ENCODE measurements at places on chromosomes 13 and 19.

DNA sequence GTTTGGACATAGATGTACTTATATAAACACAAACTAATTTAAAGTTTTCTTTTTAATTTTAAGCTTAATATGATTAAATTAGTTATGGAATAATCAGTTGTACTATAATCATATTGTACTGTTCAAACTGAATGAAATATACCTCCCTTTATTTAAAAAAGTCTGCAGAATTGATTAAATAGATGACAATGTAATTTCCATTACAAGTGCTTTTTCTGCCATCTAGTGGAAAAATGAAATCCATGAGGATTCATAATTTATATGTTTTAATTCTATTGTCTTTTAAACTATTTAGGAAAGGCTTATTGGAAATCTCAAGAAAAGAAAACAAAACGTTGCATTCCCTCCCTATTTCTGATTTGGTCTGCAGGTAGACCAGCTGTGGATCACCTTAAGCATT lies 30.9 kb downstream of the MZT1 start:
- DNase-seq: no peak

DNA sequence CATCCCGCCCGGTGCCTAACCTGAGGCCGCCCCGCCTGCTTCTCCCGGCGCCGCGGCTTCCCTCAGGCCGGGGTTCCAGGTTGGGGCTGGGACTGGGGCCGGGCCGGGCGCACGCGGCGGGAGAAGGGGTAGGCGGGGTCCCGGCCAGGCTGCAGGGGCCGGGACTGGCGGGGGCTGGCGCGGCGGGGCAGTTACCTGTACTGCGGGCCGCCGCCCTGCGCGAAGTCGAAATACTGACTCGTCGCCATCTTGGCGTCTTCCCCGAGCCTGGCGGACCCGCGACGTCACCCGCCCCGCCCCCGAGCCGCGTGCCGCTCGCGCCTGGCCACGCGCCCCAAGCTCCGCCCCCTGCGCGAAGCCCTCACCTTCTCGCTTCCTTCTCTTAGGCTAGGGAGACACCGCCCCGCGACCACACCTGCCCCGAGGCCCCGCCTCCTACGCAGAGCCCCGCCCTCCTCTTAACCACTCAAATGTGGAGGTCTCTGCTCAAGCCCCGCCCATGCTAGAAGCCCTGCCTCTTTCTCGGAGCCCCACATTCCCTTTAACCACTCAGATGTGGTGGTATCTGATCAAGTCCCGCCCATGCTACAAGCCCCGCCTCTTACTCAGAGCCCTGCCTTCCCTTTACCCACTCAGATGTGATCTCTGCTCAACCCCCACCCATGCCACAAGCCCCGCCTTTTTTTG lies at the start of gene ZFR2:
Gene ZFR2, minus strand, starts transcription at position 269 of the 687 bp plus-strand sequence. Its CDS starts 21 bp downstream, at position 248.
- DNase-seq: peak; percentile 83

DNA sequence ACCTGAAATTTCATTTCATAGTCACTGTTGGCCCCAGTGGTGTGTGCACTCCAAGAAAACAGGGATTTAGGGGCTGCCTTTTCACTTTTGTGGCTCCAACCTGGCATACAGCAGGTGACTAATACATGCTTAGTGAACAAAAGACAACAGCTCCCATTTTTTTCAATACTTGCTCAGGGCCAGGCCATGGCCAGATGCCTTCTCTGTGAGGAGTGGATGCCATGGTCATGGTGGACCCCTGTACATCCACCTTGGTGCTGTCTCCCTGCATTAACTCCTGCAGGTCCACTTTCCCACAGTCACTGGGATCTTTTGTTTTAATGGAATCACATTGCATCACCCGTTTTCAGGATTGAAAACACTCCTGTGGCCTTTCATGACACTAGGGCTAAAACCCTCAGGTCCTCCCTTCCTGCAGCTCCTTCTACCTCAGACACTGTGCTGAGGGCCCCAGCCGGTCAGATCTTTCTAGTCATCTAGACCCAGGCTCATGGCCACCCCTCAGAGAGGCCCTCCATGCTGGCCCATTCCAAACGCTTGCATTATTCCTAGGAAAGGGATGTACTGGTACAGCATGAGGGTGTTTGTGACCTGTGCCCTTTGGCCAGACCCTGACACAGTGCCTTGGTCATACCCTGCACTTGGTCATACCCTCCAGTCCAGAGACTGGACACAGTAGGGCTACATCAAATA lies 1.2 kb upstream of the TMEM147 start:
- no peak for DNase-seq

DNA sequence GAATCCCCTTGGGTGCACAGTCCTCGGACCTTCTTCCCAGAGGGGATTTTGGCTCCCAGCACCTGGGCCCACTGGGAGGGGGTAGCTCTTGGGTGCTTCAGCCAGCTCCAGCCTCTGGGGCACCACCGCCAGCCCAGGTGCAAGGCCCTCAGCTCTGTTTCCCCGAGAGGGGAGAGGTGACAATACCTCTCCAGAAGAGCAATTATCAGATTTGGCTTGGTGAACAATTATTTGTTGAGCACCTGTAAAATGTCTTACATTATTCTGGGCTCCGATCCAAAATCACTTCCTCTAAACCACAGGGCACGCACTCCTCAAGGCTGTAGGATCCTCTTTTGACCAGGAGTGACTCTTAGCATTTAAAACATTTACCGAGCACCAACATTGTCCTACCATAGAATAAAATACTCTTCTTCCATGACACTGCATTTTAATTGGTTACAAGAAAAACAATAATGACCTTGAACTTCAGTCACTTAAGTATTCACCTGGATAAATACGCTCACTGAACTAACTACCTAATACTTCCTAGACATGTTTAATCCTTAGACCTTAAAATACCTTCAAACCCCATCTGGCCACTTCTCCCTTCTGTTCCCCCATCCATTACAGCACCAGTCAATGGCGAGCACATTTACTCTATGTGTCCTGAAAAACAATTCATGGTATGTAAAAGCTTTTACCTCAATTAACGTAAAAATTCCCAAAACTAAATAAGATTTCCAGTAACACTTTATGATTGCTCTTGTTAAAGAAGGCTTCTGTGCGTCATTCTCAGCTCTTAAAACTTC lies 54.8 kb downstream of the ABCC4 start:
- DNase-seq: no peak

GRCh38 chr13:22940090-22940710 lies 240.6 kb upstream of the SGCG start:
- no peak for DNase-seq

DNA sequence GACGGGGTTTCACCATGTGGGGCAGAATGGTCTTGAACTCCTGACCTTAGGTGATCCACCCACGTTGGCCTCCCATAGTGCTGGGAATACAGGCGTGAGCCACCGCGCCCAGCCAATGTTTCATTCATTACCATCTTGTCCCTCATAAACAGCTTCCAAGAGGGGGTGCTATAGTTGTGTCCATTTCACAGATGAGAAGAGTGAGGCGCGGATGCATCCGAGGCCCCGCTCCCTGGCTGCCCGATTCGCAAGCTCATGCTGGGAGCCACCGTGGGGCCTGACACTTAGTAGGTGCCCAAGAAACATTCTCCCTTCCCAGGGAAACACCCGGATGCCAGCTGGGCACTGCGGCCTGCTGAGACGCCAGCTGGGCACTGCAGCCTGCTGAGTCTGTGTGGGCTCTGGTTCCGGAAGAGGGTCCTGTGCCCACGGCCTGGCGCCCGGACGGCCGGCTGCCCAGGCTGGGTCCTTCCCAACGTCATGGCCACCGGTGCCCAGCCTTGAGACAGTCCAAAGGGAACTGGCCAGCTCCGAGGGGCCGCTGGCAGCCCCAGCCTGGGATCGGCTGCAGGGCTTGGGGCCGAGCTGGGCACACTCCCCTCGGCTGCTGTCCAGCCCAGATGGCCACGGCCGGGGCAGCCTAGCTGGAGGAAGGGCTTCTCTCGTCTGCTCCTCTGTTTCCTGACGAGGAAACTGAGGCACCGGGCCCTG lies 54.7 kb downstream of the NFIC start:
- DNase-seq: no peak

DNA sequence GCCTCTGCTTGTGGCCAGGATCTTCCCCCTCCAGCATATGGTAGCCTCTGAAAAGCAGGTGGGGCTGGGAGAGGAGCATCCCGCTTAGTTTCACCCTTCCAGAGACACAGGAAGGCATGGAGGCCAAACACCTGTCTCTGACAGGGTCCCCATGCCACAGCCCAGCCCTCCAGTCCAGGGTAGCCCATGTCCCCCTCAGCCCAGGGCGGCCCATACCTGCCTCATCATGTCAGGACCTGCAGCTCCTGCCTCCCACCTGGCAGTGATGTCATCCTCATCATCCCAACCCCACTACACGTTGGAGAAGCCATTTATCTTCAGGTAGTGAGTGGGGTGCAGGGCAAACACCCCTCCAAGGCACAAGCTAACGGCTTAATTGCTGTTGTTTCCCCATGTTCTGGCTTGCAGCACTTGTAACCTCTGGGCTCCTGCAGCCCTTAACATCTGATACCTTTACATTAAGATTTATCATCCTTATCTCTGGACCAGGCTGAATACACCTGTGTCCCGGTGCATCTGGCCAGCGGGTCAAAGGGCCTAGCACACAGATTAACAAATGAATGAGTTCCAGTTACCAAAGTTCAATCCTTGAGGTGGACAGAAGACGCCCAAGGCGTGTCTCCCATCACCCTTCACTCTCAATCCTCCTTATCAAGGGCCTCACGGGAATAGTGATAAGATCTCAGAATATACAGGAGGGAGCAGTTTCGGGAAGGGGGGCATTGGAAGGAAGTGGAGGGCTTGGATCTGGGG lies 22.2 kb downstream of the ZNF175 start:
- DNase-seq: no peak

- no peak for DNase-seq
These were observed 1.3 kb upstream of the LENG1 start for GRCh38 chr19:54160854-54161253.

DNA sequence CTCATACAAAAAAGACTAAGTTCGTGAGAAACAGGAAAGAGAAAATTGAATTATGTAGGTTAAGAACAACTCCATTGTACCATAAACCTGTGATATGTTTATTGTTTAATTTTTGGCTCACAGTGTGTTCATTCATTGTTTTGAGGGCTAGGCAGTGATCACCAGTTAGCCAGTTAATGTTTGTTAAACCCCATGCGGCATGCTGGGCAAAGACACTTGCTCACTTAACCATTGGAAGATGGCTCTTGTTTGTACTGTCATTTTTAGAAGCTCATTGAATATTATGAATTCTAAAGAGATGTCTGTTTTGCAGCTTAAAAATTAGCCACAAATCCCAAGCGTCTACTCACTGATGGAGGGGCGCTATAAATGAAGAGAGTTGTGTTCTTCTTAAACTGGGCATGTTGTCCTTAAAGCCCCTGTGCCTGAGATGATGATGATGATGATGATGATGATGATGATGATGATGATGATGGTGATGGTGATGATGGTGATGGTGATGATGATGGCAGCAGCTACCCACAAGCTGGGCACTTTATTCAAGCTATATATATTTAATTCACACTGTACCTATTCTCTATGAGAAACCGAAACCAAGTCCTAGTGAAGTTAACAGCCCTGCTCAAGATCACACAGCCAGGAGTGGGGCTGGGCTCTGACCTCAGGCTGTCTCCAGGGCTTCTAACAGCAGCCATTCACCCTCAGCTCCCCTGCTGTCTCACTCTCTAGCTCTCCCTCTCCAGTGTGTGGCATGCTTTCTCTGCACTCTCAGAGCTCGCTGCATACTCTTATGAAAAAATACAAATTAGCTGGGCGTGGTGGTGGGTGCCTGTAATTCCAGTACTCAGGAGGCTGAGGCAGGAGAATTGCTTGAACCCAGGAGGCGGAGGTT lies 169.1 kb downstream of the SHISA2 start:
- no peak for DNase-seq

GRCh38 chr13:30169442-30169841 lies 137.9 kb downstream of the KATNAL1 start:
- DNase-seq: no peak

- DNase-seq: peak; percentile 12
These were observed 90.2 kb downstream of the ATP11A start for GRCh38 chr13:112779856-112780604.
